ENCODE measurements at places on chromosomes 6 and 20. TPM values are rescaled to one million over a fixed set of nuclear protein-coding genes. Genes with fewer than 3 reads are reported as not detected.

GSTA3 gene
- not detected for total RNA-seq

OR2H1 gene
- total RNA-seq = not detected

OPRM1 gene
- total RNA-seq = not detected

SLPI gene
- not detected for total RNA-seq

ANKRD66 gene
- not detected for total RNA-seq

Data from T-helper 2 cell treated with Interferon-gamma antibody and Interleukin-4, amounts not matched to agents 100 ng/mL and 5 ng/mL, for 36 hours (primary cell).